Activated T-cell treated with anti-CD3 and anti-CD28 coated beads, Interleukin-2, amount 50 U/mL, for 72 hours (primary cell): ENCODE measurements at places on chromosomes 6 and 20. TPM values are rescaled to one million over a fixed set of nuclear protein-coding genes. Genes with fewer than 3 reads are reported as not detected.

Gene KCNK16
- total RNA-seq = not detected

Gene CLPSL1
- total RNA-seq = not detected

Gene LY6G6D
- not detected for total RNA-seq

Gene TRIM31
- total RNA-seq = not detected

Gene VIP
- total RNA-seq = not detected

Gene RHAG
- not detected for total RNA-seq

Gene LRRN4
- total RNA-seq = not detected

Gene RPS6KA2
- total RNA-seq = 28.5 TPM

Gene METTL24
- not detected for total RNA-seq

Gene PREX1
- 85.6 TPM for total RNA-seq

Gene MLIP
- not detected for total RNA-seq

Gene GABRR2
- 0.74 TPM for total RNA-seq

Gene WFDC5
- 1.4 TPM for total RNA-seq

Gene GJA10
- not detected for total RNA-seq

Gene YIPF3
- total RNA-seq = 63.9 TPM

Gene MYBL2
- total RNA-seq = 87.7 TPM

Gene GSTA3
- not detected for total RNA-seq

Gene RSPO4
- 0.12 TPM for total RNA-seq

Gene GNMT
- 0.70 TPM for total RNA-seq
